ENCODE measurements at places on chromosomes 12 and 14.
A peak's percentile ranks its signal among the peaks of the same experiment; 100 is the strongest.

DNA sequence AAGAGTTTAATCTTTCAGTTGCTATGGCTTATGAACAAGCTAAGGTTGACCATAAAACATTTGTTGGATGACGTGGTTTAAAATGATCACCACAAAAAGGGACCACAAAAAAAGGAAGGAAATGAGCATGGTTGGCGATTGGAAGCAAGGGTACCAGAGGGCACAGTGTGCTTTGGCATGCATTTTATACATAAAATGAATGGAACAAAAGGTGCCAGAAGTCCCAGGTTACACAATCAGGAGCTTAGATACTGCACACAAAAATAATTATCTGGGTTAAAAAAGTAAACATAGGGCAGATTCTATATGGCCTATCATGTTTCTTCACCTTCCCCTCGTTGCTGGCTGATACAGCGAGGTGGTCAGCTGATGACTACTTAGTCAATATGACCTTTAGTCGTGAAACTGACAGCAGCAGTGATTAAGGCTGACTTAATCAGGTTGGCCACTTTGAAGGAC is 50.7 kb downstream of the ZC3H14 start:
- no peak for DNase-seq

DNA sequence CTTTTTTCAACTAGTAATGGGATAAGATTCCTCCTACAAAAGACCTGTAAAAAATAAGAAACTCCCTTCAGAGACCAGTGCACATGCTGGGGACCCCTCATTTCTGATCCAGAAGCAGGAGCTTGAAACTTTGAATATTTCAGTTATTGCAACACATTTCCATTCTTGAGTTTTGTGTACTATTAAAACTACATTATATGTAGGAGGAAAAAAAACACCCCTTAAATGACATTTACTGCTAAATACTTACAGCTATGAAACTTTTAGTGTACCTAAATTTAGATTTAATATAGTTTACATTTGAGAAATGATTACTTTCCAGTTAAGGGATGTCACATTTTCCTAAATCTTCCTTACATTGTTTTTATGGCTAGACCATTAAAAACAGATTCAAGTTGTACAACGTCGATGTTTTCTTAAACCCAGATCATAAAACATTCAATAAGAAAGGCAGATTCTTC is 4.1 kb downstream of the LRIG3 start:
- DNase-seq: no peak

- DNase-seq: no peak
Observed at GRCh38 chr12:124520265-124520701, 47.1 kb downstream of the NCOR2 start.

DNA sequence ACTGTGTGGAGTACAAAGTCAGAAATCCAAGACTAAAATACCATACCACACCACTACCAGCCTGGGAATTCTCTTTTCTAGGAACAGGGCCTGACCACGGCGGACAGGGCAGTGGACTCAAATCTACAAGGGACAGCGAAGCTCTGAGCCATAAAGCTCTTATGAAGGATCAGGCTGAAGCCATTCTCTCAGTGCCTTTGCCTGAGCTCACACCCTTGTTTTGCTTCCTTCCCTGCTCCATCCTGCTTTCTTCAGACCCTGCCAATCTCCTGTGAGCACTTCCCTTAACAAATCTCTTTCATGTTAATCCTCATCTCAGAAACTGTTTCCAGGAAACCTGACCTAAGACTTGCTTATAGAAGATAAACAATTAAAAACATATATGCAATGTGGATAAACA is 398.5 kb downstream of the MDGA2 start:
- no peak for DNase-seq

DNA sequence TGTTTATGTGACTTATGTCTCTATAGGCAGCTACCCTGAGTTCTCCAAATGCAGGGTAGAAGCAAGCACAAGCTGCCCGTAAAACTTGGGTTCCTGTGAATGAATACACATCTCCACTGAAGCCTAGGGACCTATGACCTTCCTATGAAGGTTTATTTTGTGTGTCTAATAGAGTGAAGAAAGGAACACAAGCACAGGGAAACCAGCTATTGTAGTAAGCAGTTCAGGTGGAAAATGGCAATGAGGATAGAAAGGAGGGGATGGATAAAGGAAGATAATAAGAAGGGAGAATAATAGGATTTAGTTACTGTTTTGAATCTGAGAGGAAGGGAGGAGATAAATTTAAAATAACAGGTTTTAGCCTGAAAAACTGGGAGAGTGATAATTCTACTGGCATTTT is 2.4 kb downstream of the PFKM start:
- no peak for DNase-seq

DNA sequence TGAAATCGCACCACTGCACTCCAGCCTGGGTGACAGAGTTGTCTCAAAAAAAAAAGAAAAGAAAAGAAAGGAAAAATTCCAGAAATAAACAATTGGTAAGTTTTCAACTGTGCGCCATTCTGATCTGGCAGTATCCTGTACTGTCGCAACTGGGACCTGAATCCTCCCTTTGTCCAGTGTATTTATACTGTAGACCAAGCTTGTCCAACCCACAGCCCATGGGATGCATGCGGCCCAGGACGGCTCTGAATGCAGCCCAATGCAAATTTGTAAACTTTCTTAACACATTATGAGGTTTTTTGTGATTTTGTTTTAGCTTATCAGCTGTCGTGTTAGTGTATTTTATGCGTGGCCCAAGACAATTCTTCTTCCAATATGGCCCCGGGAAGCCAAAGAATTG is 84.7 kb downstream of the TMCC3 start:
- no peak for DNase-seq

- no peak for DNase-seq
Observed at GRCh38 chr12:124332058-124332672, 37.3 kb downstream of the RFLNA start.

DNA sequence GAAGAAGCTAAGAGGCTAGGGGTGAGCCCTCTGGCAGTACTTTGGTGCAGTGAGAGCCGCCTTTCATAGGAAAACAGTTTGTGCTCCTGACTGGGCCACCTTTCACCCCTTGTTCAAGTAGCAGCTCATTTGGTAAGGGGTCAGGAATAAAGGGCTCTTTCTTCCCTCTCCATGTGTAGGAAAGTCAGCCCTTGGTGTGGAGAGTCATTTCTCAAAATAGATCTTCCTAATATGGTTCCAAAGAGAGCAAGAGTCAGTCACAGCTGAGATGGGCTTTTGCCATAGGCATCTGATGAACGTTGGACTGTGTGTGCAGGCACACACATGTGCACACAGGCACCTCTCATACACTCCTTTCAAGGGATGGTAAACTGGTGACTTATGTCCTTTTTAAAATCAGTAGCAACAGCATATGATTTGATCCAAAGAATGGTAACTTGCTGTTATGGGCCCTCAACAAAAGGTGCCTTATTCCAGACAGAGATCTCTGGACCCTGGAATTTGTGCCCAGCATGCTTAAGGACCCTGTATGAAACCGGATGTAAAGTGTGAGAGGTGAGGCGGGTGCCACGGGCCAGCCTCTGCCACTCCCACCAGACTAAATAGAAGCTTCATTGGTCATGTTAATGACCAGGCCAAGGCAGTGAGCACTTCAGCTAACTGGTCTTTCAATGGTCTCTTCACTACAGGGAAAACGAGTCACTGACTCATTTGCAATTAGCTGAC is 16.7 kb upstream of the RIC8B start:
- no peak for DNase-seq

DNA sequence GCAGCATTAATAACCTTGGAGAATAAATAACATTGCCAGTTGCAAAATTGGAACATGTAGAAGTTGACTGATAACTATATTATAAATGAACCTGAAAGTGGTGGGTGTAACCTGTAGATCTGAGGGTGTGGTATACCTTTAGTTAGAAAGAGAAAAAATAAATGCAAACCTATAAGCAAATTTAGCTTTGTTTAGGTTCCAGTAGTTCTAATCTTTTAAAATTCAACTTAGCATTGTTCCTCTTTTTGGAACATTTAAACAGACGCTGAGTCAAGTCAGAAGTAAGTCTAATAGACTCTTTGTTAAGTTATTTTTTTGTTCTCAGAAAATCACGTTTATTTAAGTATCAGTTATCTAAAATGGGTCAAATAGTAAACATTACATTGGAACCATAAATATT is 120.0 kb downstream of the DNAI7 start:
- no peak for DNase-seq

DNA sequence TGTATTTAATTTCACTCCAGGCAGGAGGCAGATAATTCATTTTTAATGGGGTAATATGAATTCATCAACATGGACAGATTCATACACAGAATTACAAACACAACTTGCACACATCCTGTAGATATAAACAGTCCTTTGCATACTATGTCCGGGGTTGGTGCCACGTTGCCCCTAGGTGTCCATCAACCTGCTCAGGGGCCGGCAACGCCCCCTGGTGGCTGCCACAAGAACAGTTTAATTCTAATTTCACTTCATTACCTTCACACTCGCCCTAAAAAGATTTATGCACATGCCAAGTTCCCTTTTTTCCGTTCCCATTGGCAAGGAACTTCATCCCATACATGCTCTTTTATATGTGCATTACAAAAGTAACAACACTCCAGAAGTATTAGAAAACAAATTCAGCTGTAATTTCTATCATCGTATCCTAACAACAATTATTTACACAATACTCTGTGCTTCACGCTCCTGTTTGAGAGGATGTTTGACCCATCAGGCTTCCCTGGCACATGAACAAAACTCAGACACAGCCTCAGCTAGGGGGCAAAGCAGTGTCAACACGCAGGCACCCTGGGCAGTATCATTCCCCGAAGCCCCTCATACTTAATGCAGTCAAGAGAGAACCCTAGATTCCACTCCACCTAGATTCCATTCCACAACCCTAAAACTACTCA is 15.5 kb downstream of the MANSC1 start:
- DNase-seq: peak; percentile 28

DNA sequence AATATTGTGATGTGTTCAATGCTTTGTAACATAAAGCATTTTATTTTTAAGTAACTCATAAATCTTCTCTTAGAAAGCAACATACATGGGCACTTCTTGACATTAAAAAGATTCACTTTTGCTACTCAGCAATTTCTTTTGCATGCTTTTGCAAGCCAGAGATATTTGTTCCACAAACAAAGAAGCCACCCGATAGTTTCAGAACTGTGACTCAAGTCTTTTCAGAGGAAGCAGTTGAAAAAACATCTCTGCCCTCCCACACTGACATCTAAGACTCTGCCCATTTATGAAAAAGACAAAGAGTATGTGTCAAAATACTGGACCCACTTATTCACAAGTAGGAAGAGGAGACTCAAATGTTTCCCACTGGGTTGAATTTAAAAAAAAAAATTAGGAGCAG is 7.5 kb downstream of the APPL2 start:
- no peak for DNase-seq

DNA sequence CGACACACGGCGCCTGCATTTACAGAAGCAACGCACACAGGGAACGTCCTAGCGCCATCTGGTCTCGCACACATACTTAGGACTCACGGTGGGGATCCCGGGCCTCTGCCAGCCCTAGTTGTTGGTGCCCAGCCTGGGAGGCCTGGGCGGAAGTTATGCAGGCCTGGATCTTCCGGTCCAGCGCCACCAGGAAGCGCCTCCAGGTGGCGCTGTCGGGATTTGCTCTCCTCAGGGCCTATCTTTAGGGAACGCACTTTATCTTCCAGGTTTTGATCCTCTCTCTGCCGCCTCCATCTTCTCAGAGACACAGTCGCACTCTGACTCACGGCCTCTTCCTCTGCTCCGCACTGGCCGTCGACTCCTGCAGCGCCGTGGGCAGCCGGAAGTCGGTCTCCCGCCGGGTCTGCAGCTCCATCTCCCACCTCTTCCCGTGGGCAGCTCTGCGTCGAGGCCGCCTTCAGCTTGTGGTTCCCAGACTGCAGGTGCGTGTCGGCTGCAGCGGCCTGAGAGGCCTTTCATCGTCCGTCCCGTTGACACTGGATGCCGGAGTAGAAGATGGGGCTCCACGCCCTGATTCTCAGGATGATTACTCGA is 760.4 kb downstream of the TMEM121 start:
- DNase-seq: no peak

Measured in activated CD4-positive, alpha-beta T cell treated with anti-CD3 and anti-CD28 coated beads, Interleukin-2, amount 50 U/mL, for 24 hours (primary cell).